ENCODE measurements at places on chromosomes 16 and 17.

DNA sequence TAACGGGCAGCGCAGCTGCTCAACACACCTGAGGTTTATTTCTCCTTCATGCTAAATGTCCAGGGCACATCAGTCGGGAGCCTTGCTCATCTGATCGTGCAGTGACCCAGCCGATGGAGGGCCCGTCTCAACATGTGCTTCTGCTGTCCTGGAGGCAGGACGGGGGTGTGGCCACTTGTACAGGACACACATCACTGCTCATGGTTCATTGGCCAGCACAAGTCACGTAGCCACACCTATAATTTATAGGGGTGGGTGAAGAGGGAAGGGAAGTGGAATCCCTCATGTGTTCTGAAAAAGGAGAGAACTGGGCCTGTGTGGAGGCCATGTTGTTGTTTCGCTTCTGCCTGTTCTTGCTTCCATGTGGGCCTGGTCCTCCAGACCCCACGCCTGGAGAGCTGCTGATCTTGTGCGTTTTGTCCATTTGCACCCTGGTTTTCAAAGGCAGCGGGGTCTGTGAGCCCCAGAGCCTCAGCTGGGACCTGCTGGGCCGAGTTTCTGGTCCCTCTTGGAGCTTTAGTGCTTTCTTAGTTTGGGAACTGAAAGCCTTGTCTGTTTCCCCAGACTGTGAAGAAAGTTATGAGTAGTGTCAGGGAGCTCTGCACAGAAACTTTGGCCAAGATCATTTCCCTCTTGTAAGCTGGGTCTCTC lies 60.5 kb downstream of the CMIP start:
- peak; percentile 73 for DNase-seq

DNA sequence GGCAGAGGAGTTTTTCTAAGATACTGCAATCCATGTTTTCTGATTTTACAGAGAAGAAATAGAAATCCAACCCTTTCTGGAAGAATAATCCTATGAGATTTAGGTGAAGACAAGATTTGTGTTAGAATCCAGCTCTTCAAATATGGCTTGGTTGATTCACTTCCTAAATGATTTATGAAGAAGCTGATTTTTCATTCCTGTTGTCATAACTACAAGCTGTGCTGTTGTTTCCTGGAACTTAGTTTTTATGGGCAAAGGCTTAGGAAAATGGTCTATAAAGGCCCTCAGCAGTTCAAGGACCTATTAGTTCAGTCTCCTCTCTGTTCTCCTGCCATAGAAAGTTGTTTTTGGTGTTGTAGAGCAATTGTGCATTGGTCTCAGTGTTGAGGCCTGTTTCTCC lies 174.2 kb upstream of the FAM20A start:
- DNase-seq: no peak

DNA sequence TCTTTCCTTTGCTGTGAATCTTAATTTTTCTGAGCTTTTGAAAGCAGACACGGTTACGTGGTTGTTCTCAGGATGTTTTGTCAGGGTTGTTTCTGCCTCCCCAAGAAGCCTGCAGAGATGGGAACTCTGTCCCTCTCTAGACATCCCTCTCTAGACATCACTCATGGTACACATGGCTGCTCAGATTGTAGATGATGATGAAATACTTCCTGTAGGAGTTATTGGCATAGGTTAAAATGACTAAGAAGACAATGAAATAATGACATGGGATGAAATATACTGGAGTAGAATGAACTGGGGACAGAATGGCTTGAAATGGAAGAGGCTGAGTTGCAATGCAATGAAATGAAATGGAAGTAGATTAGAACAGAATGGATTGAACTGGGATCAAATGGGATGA lies 253.4 kb downstream of the SHISA9 start:
- no peak for DNase-seq

- peak; percentile 51 for DNase-seq
These were observed 88.1 kb upstream of the ASIC2 start for GRCh38 chr17:33381201-33381600.

GRCh38 chr17:18156171-18156975 lies 27.3 kb upstream of the ALKBH5 start:
- DNase-seq: peak; percentile 34

Measured in right cardiac atrium (tissue), 5 donors.